ENCODE measurements at places on chromosomes 2 and 18. TPM values are rescaled to one million over a fixed set of nuclear protein-coding genes. Genes with fewer than 3 reads are reported as not detected.

DNA sequence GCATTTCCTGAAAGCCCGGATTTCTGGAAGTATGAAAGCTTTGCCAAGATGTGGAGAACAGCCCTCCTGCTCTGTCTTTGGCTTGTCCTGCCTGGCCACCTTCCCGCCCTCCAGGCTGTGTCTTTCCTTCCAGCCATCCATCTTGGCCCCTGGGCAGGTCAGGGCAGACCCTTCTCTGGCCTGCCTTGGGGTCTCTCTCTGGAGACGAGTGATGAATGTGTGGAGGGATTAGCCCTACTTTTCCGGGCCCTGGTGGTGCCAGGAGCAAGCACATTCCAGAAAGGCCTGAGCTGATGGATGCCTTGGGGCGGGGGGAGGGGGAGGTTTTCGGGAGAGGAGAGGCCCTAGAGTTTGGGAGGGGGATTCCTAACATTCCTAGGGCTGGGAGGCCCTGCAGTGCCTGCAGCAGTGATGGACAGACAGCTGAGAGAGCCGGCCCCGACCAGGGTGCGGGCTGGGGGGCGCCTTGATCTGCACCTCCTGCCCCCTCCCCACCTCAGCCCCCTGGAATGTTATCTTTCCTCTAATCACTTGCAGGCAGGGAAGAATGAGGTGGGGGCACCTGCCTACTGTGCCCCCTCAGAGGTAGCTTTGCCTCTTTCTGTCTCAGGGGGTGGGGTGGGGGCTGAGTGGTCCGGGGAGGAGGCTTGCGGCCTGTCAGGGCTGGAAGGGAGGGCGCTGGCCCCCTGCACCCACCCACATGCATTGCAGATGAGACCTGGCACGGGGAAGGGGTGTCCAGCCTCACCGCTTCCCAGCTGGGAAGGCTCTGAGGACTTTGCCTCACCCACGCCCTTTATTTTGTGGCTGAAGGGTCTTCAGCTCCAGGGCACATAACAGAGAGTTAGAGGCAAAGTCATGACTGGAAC is 156.2 kb downstream of the DDX1 start:
- no peaks in the 10 kb centered on the region for H3K36me3 ChIP-seq
- peak overlapping the region; percentile 94 for H3K27ac ChIP-seq
- DNase-seq, result no peak

DNA sequence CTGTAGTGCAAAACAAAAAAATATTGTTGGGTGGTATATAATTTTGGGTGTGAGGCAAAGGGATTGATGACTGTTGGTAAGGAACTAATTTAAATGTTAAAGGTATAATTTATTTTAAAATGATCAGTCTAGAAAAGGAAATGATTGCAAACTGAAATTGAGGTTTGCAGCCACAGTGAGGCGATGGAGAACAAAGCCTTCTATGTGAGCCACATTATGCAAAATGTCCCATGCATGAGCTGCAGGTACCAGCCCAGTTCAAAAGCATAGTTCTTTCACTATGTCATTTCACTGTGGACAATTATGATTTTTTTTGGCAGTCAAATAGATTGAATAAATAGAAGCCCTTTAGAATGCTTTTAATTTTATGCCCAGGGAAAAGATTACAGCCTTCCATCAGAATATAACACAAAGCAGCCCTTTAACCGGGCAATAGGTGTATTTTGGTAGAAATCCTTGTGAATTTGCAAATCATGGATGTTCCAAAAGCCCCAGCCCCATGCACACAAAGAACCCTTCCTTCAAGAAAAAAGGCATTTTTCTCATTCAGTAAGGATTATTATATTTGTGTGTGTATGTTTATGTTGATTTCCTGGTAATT is 1.7 kb downstream of the MAP2 start:
- H3K27ac ChIP-seq, result peak overlapping the region; percentile 37
- no peaks in the 10 kb centered on the region for H3K36me3 ChIP-seq
- peaks cover 12% of the 10 kb centered on the region for H3K4me1 ChIP-seq
- no peak for DNase-seq

DNA sequence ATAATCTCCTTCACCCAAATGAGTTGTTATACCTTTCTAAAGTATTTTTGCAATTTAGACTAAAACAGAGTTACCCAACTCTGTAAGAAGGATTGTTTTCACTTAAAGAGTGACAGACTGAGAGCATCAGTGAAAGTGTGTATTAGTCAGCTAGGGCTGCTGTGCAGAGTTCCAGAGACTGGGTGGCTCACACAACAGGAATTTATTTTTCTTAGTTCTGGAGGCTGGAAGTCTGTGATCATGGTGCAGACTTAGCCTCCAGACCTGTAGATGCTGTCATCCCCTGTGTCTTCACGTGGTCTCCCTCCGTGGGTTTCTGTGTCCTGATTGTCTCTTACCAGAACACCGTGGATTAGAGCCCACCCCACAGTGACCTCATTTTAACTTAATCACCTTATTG is 40.0 kb downstream of the BCL2L11 start:
- H3K27ac ChIP-seq, result no peak overlapping the region
- peaks cover 51% of the 10 kb centered on the region for H3K4me1 ChIP-seq
- no peak overlapping the region for H3K4me3 ChIP-seq
- no peaks in the 10 kb centered on the region for H3K27me3 ChIP-seq
- H3K36me3 ChIP-seq, result peaks cover 25% of the 10 kb centered on the region

Gene TTC27
- 20.5 TPM for total RNA-seq

DNA sequence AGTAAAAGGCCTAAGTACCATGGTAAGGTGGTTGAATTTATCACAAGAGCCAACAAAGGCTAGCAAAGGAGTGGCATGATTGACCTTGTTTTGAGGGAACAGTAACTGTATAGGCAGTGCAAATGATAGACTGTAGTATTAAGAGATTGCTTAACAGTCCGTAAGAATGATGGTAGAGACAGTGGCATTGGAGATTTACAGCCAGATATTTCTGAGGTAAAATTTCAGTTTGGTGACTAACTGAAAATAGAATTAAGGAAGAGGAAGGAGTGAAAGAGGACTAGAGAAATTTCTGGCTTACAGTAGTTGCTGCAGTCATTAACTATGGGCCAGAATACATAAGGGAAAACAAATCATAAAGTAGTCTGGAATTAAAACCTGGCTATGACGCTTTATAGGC is 4.4 kb upstream of the BAZ2B start:
- peak overlapping the region; percentile 12 for H3K27ac ChIP-seq
- no peaks in the 10 kb centered on the region for H3K27me3 ChIP-seq
- H3K4me3 ChIP-seq, result no peak overlapping the region
- no peak for DNase-seq
- no peaks in the 10 kb centered on the region for H3K36me3 ChIP-seq
- peaks cover 27% of the 10 kb centered on the region for H3K4me1 ChIP-seq

Gene METTL4
- 11.3 TPM for total RNA-seq

Gene TWIST2
- total RNA-seq, result not detected

DNA sequence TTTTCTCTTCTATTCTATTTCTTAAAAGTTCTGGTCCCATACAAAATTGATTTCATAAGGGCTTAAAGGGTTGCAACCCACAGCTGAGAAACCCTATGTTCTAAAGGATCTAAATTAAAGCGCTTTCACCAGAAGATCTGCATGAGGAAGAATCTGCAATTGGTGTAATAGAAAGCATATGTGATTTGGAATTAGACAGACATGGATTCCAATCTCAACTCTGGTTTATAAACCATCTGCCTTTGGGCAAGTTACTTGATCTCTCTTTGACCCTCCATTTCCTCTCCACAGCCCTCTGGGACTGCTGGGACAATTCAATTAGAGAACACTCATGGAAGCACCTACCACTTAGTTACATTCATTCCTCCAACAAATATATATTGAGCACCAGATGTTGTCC is 178.7 kb downstream of the ANTXR1 start:
- no peaks in the 10 kb centered on the region for H3K27me3 ChIP-seq
- peaks cover 14% of the 10 kb centered on the region for H3K36me3 ChIP-seq
- no peak overlapping the region for H3K4me3 ChIP-seq
- H3K27ac ChIP-seq, result no peak overlapping the region
- DNase-seq, result no peak

Gene GAL3ST2
- total RNA-seq, result 0.51 TPM

DNA sequence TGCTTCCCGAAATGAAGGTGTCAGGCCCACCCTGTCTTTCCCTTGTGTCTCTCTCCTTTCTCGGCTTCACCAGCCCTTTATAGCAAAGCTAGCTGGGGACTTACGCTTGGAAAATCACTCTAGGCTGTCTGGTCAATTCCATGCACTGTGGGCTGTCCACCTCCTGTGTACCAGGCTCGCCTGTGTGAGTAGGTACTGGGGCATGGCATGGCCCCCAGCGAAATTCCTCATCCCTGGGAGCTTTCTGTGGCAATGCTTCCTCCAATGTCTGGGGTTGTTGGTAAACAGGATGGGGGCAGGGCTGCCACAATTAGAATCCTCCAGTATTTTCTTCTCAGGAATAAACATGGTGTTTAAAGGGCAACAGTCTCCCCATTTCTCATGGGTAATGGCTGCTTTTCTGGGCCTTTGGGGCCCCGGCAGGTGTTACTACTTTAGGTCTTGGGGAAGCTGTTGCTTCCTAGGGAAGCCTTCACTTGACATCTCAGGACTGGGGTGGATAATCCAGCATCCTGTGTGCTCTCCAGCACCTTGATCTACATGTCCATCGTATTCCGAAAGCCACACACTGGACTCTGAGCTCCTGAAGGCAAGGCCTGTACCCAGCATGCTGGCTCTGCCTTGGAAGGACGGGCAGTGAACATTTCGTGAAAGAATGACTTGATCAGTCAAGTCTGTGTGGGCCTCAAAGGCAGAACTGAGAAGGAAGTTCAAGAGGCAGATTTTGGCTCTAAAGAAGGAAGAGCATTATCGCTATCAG is 21.1 kb downstream of the RHOB start:
- no peaks in the 10 kb centered on the region for H3K36me3 ChIP-seq
- H3K27ac ChIP-seq, result no peak overlapping the region
- no peak for DNase-seq
- H3K27me3 ChIP-seq, result peaks cover 18% of the 10 kb centered on the region

Gene NPPC
- not detected for total RNA-seq

DNA sequence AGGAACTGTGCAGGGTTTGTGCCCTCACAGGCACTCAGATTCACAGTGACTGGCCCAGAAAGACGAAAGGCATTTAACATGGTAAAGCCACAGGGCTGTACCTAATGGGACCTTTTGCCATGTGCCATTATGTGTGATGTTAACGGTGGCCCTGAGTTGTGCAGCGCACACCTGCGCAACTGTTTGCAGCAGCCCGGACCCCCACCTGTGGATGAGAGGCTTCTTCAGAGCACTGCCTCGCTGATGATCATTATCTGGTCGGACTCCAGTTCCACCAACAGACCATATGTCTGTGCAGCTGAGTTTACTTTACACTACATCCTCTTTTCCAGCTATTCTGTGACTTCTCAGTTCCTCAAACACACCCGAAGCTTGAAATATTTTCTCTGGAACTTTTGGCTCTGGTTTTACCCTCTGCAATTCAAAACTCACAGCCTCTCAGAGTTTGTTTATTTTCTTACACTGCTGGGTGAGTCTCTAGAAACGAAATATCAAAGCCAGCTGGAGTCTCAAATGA is 35.6 kb upstream of the UBE2F start:
- H3K27me3 ChIP-seq, result peaks cover 14% of the 10 kb centered on the region
- no peak for DNase-seq
- H3K36me3 ChIP-seq, result no peaks in the 10 kb centered on the region
- H3K27ac ChIP-seq, result no peak overlapping the region

Gene SCYGR4
- not detected for total RNA-seq

Gene NEB
- total RNA-seq, result 1.6 TPM
